ENCODE measurements at places on chromosomes 3 and 15.

GRCh38 chr15:39573844-39574243, 7.0 kb upstream of the THBS1 start:
- peaks cover 12% of the 10 kb centered on the region for H3K27me3 ChIP-seq
- no peak overlapping the region for H3K27ac ChIP-seq
- DNase-seq = no peak
- no peak overlapping the region for H3K4me3 ChIP-seq
- H3K4me1 ChIP-seq = peaks cover 5% of the 10 kb centered on the region

DNA sequence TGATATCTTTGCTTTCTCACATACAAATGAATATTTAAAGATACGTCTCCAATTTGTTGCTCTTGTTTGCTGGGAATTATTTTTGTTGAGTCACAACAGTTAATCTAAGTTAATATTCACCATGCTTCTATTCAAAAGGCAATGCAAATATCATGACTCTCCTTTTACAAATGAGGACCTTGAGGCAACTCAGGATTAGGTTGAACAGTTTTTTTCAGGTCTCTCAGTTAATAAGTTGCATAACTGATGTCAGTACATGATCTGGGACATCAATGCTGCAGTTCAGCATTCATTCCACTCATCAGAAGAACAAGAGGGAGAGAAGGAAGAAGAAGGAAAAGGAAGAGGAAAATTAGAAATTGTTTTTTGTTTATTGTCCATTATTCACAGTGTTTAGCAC, 781 bp upstream of the NAALADL2 start:
- no peaks in the 10 kb centered on the region for H3K36me3 ChIP-seq
- H3K27me3 ChIP-seq = no peaks in the 10 kb centered on the region
- H3K4me3 ChIP-seq = peak overlapping the region; percentile 66
- peaks cover 13% of the 10 kb centered on the region for H3K4me1 ChIP-seq
- peak overlapping the region; percentile 46 for H3K27ac ChIP-seq

GRCh38 chr15:95832668-95833067, 497.8 kb upstream of the NR2F2 start:
- H3K27me3 ChIP-seq = no peaks in the 10 kb centered on the region
- DNase-seq = no peak

GRCh38 chr3:179972881-179973423, 63.8 kb downstream of the PEX5L start:
- no peaks in the 10 kb centered on the region for H3K36me3 ChIP-seq
- DNase-seq = no peak
- H3K4me1 ChIP-seq = peaks cover 4% of the 10 kb centered on the region
- peaks cover 8% of the 10 kb centered on the region for H3K27me3 ChIP-seq
- no peak overlapping the region for H3K4me3 ChIP-seq
- no peak overlapping the region for H3K27ac ChIP-seq

DNA sequence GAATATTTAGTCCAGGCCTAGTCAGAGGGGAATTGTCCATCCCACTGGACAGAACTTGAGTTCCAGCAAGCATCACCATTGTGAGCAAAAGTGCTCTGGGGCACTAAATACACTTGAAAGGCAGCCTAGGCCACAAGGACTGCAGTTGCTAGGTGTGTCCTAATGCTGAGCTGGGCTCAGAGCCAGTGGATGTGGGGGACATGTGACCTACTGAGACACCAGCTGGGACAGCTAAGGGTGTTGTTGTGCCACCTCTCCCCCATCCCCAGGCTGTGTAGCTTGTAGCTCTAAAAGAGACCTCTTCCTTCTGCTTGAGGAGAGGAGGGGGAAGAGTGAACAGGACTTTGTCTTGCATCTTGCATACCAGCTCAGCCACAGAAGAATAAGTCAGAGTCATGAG, 120.9 kb downstream of the DTWD1 start:
- no peaks in the 10 kb centered on the region for H3K27me3 ChIP-seq
- H3K36me3 ChIP-seq = no peaks in the 10 kb centered on the region
- no peak overlapping the region for H3K4me3 ChIP-seq
- no peak overlapping the region for H3K27ac ChIP-seq
- no peaks in the 10 kb centered on the region for H3K4me1 ChIP-seq

GRCh38 chr3:31634476-31634875, 101.8 kb downstream of the STT3B start:
- H3K27ac ChIP-seq = no peak overlapping the region
- no peaks in the 10 kb centered on the region for H3K27me3 ChIP-seq
- no peak for DNase-seq
- peaks cover 4% of the 10 kb centered on the region for H3K4me1 ChIP-seq
- peaks cover 32% of the 10 kb centered on the region for H3K36me3 ChIP-seq

- peaks cover 5% of the 10 kb centered on the region for H3K27me3 ChIP-seq
- no peaks in the 10 kb centered on the region for H3K36me3 ChIP-seq
- H3K4me3 ChIP-seq = no peak overlapping the region
- DNase-seq = no peak
- H3K27ac ChIP-seq = no peak overlapping the region
These were observed 93.8 kb upstream of the ICE2 start for GRCh38 chr15:60572541-60573421.

GRCh38 chr15:62578546-62578945, 413.5 kb upstream of the C2CD4B start:
- no peaks in the 10 kb centered on the region for H3K27me3 ChIP-seq
- DNase-seq = no peak
- H3K4me3 ChIP-seq = no peak overlapping the region
- no peaks in the 10 kb centered on the region for H3K4me1 ChIP-seq
- H3K27ac ChIP-seq = no peak overlapping the region

DNA sequence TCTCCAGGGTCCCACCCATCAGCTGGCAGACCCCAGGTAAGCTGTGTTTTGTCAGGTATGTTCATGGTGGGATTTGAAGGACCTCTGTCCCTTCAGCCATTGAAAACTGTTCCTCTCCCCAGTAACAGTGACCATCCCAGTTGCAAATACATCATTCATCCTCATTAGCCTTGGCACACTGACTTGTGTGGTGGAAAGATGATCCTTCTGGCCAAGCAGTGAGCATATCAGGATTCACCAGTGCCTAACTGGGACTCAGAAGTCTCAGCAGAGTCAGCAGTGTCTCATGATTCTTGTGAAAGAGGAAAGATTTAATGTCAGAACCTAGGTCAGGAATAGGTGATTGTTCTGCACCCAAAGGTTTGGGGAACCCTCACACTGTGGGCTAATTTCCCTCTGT, 90.2 kb downstream of the DNAJB8 start:
- peaks cover 17% of the 10 kb centered on the region for H3K4me1 ChIP-seq
- peaks cover 4% of the 10 kb centered on the region for H3K36me3 ChIP-seq
- H3K4me3 ChIP-seq = no peak overlapping the region
- no peak overlapping the region for H3K27ac ChIP-seq
- no peak for DNase-seq

DNA sequence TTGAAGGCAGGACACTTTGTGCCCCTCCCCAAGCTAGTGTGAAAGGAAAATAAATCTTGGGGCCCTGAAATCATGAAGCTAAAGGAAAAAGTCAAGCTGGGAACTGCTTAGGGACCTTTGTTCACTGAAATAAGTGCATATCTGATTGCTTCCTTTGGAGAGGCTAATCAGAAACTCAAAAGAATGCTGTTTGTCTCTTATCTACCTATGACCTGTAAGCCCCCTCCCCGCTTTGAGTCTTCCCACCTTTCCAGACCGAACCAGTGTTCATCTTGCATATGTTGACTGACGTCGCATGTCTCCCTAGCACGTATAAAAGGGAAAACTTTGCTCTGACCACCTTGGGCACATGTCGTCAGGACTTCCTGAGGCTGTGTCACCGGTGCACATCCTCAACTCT, 53.1 kb downstream of the SLC30A4 start:
- H3K27me3 ChIP-seq = peaks cover 24% of the 10 kb centered on the region
- DNase-seq = no peak
- H3K4me1 ChIP-seq = no peaks in the 10 kb centered on the region
- H3K4me3 ChIP-seq = no peak overlapping the region

DNA sequence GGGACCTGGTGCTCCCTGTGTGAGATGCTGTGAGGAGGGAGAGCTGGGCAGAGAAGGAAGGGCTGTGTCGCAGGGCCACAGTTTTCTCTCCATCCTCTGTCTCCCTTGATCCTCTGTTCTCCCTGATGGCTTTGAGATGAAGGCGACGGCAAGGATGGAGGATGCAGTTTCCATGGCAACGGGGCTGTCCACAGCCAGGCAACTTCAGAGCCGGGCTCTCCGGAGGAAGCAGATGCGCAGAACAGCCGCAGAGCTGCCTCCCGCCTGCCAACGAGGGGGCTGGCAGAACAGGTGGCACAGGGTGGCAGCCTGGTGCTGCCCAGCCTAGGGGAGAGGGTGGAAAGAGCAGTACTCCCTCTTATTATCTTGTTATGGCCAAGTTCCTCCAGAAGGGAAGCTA, 9.9 kb upstream of the GRM2 start:
- H3K27ac ChIP-seq = no peak overlapping the region
- H3K36me3 ChIP-seq = no peaks in the 10 kb centered on the region
- no peaks in the 10 kb centered on the region for H3K27me3 ChIP-seq
- DNase-seq = no peak
- H3K4me1 ChIP-seq = no peaks in the 10 kb centered on the region

DNA sequence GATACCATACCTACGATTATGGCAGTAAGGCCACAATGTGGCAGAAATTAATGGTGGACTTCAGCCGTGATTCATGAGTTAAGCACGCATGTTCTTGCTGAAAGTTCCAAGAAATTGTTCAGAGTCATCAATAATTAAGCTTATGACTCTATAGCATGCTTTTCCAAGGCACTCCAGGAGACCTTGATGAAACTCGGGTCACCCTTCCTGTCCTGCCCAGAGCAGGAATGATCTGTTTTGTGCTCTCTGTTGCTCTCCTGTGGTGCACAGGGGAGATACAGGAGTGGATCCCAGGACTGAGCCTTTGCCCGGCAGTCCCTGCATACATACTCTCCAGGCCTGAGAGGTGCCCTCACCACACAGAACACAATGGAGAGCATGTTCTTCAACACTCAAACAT, 141.6 kb upstream of the SLC2A2 start:
- H3K27ac ChIP-seq = peak overlapping the region; percentile 14
- DNase-seq = no peak
- no peaks in the 10 kb centered on the region for H3K27me3 ChIP-seq

DNA sequence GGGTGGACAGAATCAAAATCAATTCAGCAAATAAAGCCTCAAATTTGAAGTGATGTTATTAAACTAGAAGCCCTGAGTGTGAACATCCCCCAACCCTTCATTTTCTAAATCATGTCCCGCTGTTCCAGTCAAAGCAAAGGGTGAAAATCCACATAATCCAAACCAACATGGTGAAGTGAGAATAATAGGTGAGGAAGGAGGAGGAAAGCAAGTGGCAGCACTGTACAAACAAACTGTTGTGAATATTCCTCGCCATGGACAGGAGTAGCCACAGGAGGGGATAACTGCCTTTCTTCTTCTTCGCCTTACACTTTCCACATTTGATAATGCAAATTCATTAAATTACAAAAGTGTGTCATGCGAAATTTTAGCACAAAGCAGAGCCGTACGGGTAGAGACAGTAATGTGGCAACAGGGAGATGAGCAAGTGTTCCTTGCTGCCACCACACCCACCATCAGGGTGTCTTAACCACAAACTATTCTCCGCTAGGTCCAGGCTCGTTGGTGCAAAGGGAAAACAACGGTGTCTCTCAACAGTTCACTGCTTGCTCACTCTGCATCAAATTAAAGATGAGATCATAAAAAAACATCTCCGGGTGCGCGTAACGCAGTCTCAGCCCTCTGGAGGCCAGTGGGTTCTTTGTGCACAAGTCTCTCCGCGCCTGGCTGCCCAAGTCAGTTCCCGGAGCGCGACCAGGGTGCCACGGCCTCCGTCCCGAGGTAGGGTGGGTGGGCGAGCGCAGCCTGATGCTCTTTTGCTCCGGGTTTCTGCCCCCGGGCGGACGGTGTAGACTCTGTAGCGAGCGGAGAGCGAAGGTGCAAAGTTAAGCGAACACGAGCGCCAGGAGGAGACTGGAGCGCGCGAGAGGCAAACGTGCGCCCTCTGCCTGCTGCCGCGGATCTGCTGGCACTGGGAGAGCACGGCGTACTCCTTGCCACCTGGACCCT, 6.7 kb downstream of the EPHA3 start:
- H3K4me1 ChIP-seq = peaks cover 14% of the 10 kb centered on the region
- no peaks in the 10 kb centered on the region for H3K36me3 ChIP-seq
- peak overlapping the region; percentile 52 for H3K27ac ChIP-seq
- DNase-seq = peak; percentile 84
- peaks cover 47% of the 10 kb centered on the region for H3K27me3 ChIP-seq
- H3K4me3 ChIP-seq = peak overlapping the region; percentile 92

DNA sequence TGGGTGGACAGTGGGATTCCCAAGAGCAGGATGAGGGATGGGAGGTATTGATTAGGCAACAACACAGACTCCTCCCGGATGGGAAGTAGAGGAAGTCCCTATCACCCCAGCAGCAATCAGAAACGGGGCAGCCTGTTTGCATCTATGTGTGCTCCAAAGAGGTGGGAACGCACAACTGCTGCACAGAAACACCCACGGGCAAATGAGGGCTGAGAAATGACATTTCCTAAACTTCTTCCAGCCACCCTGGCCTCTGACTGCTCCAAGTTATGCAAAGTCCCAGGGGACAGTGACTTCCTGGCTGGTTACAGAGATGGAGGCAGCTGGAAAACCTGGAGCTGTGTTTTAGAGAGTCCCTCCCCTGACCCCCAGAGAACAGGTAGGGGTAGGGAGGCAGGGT, 42.6 kb downstream of the HCN4 start:
- no peaks in the 10 kb centered on the region for H3K36me3 ChIP-seq
- H3K4me3 ChIP-seq = no peak overlapping the region
- no peak overlapping the region for H3K27ac ChIP-seq
- H3K27me3 ChIP-seq = peaks cover 3% of the 10 kb centered on the region

DNA sequence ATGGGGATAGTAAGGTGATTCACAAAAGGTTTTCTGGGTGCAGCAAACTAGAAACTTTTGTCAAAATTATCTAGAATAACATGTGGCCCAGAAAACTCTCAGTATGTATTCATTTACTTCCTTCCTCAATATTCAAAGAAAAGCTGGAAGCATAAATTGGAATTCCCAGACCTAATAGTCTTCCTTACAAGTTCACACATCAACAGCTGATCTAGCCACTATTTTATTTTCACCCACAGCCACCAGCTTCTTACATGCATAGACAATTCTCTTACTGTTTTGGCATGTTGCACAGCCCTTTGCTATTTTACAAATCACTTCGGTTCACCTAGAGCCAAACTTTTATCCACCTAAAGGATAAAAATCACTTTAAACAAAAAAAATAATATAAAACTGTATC, 647.8 kb upstream of the CCDC54 start:
- no peaks in the 10 kb centered on the region for H3K4me1 ChIP-seq
- peaks cover 23% of the 10 kb centered on the region for H3K27me3 ChIP-seq
- no peak for DNase-seq
- H3K4me3 ChIP-seq = no peak overlapping the region
- no peaks in the 10 kb centered on the region for H3K36me3 ChIP-seq

DNA sequence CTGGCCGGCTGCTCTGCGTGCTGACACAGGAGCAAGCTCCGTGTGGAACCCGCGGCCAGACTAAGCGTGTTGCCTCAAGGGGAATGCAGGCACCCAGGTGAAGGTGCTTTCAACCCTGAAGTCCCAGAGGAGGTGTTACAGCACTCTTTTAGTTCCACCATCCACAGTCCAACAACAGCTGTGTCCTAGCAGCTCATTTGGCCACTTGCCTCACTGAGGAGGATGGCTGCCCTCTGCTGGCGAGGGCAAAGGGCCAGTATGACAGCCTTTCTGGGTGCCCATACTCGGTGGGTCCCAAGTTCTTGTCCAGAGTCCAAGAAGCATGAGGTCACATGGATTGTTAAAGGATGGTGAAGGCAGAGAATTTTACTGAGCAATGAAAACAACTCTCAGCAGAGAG, 87.8 kb downstream of the C3orf85 start:
- no peaks in the 10 kb centered on the region for H3K4me1 ChIP-seq
- H3K36me3 ChIP-seq = no peaks in the 10 kb centered on the region
- H3K27ac ChIP-seq = no peak overlapping the region
- no peaks in the 10 kb centered on the region for H3K27me3 ChIP-seq
- DNase-seq = no peak
